ENCODE measurements at places on chromosomes 3 and 15.

DNA sequence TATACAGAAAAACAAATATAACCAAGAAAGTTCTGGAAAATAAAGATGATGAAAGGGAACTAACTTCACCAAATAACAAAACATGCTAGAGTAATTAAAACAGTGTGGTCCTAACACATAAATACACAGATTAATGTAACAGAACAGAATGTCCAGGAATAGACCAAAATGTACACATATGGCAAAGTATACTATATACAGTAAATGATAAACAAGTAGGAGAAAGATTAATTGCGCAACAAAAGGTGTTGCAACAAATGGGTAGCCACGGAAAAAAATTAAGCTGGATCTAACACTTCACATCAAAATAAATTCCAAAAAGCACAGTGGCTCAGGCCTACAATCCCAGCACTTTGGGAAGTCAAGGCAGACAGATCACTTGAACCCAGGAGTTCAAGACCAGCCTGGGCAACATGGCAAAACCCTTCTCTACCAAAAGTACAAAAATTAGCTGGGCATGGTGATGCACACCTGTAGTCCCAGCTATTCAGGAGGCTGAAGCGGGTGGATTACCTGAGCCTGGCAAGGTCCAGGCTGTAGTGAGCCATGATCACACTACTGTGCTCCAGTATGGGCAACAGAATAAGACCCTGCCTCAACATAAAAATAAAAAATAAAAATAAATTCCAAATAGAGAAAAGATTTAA lies 19.8 kb downstream of the SCAP start:
- no peak for DNase-seq

DNA sequence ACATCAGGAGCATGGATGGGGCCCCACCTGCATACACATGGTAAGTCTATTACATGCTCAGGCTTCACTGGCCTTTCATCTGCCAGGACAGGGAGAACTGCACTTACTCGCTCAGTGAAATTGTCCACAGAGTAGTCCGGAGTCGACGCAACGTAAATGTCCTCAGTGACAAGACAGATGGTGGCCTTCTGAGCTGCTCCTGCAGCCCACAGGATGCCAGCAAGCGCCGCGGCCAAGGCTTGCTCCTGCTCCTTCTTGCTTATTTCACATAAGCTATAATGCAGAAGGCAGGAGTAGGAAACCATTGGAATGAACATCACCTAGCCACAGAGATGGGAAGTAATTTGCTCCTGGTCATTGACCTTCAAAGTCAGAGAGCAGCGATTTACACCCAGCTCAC lies 14.4 kb downstream of the MINDY4B start:
- no peak for DNase-seq

- no peak for DNase-seq
Observed at GRCh38 chr3:169759256-169759655, 5.6 kb downstream of the TERC start.

GRCh38 chr15:89116404-89116803 lies 28.1 kb downstream of the ABHD2 start:
- DNase-seq, result no peak

- DNase-seq, result no peak
Observed at GRCh38 chr15:61086756-61087155, 142.3 kb downstream of the RORA start.

- no peak for DNase-seq
Observed at GRCh38 chr15:35674873-35675781, 129.2 kb upstream of the DPH6 start.

DNA sequence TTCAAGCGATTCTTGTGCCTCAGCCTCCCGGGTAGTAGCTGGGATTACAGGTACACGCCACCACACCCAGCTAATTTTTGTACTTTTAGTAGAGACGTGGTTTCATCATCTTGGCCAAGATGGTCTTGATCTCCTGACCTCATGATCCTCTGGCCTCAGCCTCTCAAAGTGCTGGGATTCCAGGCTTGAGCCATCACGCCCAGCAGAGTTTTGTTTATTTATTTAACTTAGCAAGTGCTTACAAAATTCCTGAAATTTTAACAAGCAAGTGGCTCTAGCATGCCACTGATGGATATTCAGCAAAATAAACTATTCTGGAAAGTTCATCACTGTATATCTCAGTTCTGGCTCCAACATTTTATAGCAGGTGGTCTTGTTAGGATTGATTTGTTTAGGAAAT lies 585.9 kb downstream of the OTOL1 start:
- DNase-seq, result no peak

GRCh38 chr3:141811348-141811747 lies 48.1 kb downstream of the GRK7 start:
- DNase-seq, result no peak

GRCh38 chr3:21839592-21839991 lies 88.6 kb upstream of the ZNF385D start:
- no peak for DNase-seq

- DNase-seq, result no peak
Observed at GRCh38 chr3:17023006-17023664, 138.4 kb downstream of the PLCL2 start.

DNA sequence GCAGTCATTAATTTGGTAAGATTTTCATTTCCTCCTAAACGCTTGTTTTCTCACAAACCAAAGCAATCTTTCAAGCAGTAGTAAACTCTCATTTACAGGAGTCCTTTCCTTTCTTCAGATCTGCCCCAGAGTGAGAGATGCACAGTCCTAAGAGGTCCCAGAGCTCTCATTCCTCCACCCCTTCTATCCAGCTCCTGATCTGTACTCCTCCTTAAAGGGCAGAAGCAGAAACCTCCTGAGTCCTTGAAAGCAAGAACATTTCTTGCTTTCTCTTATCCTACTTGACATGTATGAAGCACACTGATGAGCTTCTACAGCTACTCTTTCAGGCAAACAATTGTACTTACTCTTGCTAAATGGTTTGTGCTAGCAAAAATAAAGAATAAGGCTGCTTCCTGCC lies 11.7 kb downstream of the EXD1 start:
- DNase-seq, result no peak

- DNase-seq, result no peak
Observed at GRCh38 chr3:31509147-31509728, 23.5 kb upstream of the STT3B start.

Measured in mesothelial cell of epicardium (in vitro differentiated cells).